Common myeloid progenitor, CD34-positive (primary cell): ENCODE measurements at places on chromosomes 11 and 22.

DNA sequence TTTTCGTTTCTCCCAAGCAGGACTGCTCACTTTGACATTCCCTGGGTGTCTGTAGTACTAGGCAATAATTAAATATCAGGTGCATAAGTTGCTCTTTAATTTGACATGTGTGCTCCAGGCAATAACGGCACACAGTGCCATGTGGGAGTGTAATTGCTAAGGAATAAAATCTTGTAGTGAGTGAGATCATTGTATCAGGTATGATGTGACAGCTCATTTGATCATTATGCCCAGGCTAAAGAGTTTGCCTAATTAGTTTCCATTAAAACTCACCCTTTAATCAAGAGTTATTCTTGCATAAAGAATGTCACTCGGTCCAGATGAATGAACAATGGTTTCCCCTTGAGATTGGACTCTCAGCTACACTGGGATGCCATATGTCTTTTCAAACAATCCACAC is 220.0 kb downstream of the INSC start:
- DNase-seq: no peak

- DNase-seq: peak; percentile 87
Measured at GRCh38 chr11:110000031-110000502, 93.1 kb upstream of the ZC3H12C start.

GRCh38 chr22:45067731-45068130 is 57.9 kb upstream of the PHF21B start:
- DNase-seq: no peak

DNA sequence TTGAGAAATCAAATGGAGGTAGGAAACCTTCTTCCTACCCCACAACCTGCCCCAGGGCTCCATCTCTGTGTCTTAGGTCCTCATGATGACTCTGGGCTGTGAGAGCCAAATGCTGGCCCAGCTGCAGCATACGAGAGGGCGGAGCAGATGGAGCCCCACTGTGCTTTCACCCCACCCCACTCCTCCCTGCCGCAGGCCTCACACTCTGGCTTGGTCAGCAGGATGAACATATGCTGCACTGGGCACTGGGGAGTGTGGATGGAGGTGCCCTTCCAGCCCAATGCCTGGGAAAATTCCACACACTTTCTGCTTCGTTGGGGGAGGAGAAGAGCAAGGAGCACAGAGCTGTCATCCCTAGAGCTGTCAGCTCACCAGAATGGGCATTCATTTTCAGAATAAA is 271.6 kb upstream of the CADM1 start:
- DNase-seq: no peak

DNA sequence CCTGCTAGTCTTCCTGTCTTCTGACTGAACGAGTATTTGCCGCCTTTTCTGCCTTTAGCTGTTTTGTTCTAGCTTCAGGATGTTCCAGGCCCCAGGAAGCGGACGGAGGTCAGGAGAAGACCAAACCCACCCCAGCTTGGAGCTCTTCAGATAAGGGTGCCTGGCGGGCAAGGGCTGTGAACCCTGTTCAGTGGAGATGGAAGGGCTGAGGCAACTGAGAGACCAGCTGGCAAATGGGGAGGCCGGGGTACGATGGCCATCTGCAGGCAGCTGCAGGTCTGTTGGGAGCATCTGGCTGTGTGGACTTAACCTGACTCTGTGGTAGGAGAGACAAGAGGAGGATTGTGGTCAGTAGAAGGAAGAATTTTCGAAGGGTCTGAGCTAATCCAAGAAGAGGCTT is 95.6 kb downstream of the CHST1 start:
- no peak for DNase-seq

GRCh38 chr11:59221441-59221840 is 8.7 kb upstream of the MPEG1 start:
- DNase-seq: no peak

GRCh38 chr11:40223596-40224330 is 1235.7 kb downstream of the LRRC4C start:
- DNase-seq: no peak

DNA sequence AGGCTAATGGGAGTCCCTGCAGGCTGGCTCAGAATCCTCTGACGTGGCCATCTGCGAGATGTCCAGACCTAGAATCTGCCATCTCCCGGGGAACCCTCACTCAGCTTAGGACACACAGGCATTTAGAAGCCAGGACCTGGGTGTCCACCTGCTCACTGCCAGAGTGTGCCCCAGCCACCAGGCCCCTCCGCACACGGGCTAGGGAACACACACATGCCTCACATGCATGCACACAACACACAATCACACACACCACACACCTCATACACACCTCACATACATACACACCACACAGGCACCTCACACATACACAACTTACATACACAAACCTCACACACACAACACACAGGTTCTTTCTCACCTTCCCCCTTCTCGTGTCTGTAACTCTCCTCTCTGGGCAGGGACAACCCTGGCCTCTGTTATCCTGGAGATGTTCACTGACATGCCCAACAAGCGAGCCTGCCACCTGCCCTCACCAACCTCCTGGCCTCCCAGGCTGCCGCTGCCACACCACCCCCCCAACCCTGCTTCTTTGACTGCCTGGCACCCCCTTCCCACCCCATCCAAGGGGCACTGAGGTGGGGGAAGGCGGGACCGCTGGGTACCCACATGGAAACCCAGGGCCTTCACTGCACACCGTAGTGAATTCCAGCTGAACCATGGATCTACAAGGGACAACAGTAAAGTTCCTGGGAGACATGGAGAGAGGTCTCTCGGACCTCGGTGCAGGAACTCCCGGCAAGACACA is 38.1 kb downstream of the GNB1L start:
- DNase-seq: no peak

DNA sequence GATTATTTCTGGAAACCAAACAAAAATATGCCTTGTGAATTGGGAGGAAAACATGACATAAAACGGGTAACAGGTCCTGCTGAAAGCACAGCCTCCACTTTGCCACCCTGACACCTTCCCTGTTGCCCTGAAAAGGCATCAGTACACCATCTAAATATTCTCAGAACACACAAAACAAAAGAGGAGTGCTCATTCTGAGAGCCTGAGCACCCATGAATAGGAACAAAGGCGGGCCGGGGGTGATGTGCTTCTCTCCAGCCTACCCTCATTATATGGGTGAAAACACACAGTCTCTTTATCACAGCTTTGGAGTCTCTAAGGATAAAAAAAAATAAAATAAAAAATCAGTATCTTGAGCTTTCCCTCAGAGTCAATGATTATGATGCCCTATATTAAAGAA is 19.7 kb downstream of the SCUBE2 start:
- no peak for DNase-seq

DNA sequence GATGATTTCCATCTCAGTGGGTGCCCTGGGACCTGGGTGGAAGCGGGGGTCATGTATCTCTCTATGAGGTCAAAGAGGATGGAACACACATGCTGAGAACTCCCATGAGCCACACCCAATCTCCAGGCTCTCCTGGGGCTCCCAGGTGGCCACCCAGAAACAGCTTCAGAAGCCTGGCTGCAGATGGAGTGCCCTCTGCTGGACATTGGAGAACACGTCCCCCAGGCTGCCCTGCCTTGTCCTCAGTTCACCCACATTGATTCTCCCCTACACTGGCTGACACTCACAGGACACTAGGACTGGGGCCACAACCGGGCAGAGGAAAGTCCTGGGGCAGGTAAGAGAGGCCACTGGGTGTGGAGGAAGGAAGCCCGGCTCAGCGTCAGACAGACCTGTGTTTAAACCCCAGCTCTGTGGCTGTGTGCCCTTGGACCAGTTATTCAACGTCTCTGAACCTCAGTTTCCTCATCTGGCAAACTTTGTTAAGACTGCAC is 4.5 kb upstream of the NOL12 start:
- DNase-seq: peak; percentile 83

- DNase-seq: no peak
Measured at GRCh38 chr11:130849215-130849568, 67.1 kb downstream of the SNX19 start.

DNA sequence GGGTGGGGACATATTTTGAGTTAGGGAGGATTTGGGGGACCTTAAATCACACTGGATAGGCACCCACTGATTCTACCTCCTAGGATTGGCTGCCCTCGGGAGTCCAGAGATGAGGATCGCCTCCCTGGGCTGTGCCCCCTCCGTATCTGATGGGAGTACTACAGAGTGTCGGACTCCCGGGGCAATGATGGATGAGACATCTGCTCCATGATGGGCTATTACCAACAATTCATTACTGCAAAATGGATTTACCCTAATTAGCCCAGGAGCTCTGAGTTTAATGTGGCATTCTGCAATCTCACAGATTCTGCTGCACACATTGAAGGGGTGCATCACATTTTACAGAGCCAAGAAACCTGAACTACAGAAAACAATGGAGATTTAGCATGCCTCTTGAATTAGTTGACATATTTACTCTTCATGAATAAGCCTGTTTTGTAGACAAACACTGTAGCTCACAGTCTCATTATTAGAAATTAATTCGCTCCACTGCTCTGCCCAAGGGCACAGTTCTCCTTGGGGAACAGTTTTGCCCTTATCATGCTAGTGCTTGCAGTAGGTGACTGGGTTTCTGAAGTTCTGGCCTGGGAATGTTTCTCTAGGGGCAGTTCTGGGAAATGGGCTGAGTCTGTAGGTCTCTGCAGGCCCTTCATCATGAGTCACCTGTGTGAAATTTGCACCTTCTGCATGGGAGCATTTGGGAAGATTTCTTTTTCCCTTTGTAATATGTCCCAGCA is 217.1 kb upstream of the PLET1 start:
- DNase-seq: no peak

DNA sequence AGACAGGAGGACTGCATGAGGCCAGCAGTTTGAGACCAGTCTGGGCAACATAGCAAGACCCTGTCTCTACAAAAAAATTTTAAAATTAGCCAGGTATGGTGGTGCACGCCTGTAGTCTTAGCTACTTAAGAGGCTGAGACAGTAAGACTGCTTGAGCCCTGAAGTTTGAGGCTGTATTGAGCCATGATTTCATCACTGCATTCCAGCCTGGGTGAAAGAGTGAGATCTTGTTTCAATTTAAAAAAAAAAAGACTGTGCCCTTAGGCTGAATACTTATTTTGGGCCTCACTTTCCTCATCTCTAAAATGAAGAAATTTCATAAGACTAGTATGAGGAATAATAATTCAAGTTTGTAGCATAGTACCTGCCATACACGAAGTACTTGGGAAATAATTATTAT is 6.9 kb downstream of the AQP11 start:
- DNase-seq: no peak

GRCh38 chr11:12889243-12889642 is 119.9 kb upstream of the RASSF10 start:
- no peak for DNase-seq

- no peak for DNase-seq
Measured at GRCh38 chr11:16926883-16927626, 87.2 kb downstream of the PLEKHA7 start.

- peak; percentile 58 for DNase-seq
Measured at GRCh38 chr11:35617687-35618496, at the start of gene FJX1. FJX1 (plus strand) TSS chr11:35618460; CDS start chr11:35618637, 177 bp downstream.
